ENCODE measurements at places on chromosomes 2 and 18. TPM values are rescaled to one million over a fixed set of nuclear protein-coding genes. Genes with fewer than 3 reads are reported as not detected.

PPP1R1C gene
- total RNA-seq: 1.1 TPM

HOXD3 gene
- total RNA-seq: 3.8 TPM

DARS1 gene
- 61.8 TPM for total RNA-seq

DNA sequence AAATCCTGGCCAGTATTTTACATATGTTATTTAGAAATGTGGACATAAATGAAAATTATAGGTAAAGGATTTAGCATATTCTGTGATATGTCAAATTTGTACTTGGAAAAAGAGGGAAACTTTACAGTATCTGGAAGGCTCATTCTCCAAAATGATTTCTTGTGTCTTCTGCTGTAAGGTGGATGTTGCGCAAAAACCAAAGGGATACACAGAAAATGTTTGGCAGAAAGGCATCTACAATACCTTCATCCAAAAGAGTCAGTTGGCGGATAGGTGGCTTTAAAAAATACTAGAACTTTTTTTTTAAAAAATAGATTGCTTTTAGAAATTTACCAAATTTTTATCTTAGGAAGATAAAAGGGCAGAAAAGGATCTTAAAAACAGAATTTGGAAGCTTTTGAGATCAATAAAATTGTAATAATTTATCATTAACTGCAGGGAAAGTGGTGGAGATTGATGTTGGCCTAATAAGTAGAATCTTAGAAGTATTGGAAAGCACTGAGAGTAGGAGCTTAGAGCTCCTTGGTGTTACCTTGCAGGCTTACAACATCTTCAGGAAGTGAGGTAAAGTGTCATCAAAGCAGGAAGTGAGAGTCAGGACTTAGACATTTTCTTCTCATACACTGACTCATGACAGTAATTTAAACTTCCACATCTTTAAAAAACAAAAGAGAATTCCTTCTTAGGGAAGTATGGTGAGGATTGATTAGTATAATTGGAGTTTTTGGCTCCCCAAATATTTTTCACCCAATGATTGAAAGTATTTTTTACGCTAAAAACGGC is 2.1 kb downstream of the NABP1 start:
- no peak for DNase-seq

ALS2 gene
- total RNA-seq: 26.4 TPM

- DNase-seq: no peak
Observed at GRCh38 chr2:203728321-203728720, 21.9 kb downstream of the CD28 start.

GRCh38 chr2:201139836-201140604 is 24.1 kb downstream of the CFLAR start:
- no peak for DNase-seq

HSBP1L1 gene
- total RNA-seq: 2.5 TPM

CRYGC gene
- total RNA-seq: not detected

HOXD1 gene
- not detected for total RNA-seq

LRPPRC gene
- 106 TPM for total RNA-seq

GRCh38 chr18:24831871-24832665 is 371.6 kb downstream of the HRH4 start:
- DNase-seq: no peak

DNA sequence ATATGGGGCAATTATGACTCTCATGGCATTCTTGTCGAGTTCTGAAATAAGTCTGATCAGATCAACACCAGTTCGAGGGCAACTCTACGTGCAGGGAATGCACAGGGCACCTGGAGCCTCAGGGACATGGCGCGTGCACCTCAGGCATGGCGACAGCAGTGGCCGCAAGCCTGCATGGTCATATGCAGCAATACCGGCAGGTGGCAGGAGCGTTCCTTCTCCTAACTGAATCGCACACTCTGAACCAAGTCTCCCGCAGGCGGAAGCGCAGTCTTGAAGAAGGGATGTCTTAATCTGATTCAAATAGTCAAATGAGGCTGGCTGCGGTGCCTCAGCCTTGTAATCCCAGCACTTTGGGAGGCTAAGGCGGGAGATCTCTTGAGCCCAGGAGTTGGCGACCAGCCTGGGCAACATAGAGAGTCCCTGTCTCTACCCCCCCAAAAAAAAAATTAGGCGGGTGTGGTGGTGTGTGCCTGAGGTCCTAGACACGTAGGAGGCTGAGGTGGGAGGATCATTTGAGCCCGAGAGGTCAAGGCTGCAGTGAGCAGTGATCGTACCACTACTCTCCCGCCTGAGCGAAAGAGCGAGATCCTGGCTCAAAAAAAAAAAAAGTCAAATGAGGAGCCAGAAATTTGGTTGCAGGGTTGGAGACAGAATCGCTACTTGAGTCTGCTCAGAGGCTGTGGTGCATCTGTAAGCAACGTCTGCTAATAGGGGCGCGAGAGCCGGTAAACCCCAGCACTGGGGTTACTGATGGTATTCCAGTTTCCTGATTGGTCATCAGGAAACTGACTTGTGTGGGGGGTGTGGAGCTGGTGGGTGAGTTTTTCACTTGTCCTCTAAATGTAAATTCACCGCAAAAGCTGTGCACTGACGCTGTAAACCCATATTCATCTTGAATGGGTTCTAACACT is 28.8 kb downstream of the FHL2 start:
- DNase-seq: peak; percentile 93

- peak; percentile 84 for DNase-seq
Observed at GRCh38 chr2:75199428-75200011, at the start of gene TACR1. TSS of gene TACR1 (minus strand) at chr2:75199520. CDS start at chr2:75198934, 586 bp downstream.

TSPYL6 gene
- not detected for total RNA-seq

DNA sequence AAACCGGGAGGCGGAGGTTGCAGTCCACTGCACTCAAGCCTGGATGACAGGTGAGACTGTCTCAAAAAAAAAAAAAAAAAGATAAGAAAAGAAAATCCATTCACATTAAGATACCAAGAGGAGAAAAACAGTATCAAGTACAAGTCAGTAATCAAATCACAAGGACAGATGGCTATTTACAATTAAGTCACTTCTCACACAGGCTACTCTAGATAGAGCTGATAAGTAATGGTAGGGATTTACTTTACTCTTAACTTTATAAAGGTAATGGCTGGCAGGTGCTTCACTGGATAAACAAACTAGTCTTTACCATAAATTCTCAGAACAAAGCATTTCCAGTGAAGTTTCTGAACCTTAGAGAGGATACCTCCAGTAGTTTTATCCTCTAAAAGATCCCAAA is 11.5 kb downstream of the SF3B1 start:
- DNase-seq: no peak

- DNase-seq: no peak
Observed at GRCh38 chr2:12881952-12882351, 165.2 kb downstream of the TRIB2 start.

GRCh38 chr18:52465391-52465790 is 125.4 kb downstream of the DCC start:
- DNase-seq: no peak

DNA sequence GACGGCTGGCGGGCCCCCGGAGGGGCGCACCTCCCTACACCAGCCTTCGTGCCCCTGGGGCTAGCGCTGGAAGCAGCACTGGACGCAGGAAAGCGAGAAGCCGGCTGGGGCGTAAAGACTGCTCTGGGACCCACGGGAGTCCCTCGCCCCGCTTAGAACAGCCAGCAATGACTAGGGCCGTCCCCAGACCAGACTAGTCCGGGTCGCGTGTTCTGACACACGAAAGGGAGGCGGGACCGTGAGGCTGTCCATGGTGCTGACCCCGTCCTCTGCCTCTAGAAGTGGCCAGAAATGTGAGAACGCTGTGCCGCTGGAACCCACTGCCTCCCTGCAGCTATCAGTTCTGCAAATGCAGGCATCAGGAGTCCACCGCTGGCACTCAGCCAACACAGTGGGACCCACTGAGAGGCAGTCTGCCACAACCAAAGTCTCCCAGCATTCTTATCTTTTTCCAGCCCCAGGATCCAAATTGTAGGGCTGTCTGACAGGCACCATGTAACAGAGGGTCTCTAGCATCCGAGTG is at the start of gene UCN:
Gene UCN (minus strand): TSS at position 87 of the 523 bp plus-strand sequence. CDS start 550 bp downstream, outside the sequence.
- DNase-seq: peak; percentile 53

DNA sequence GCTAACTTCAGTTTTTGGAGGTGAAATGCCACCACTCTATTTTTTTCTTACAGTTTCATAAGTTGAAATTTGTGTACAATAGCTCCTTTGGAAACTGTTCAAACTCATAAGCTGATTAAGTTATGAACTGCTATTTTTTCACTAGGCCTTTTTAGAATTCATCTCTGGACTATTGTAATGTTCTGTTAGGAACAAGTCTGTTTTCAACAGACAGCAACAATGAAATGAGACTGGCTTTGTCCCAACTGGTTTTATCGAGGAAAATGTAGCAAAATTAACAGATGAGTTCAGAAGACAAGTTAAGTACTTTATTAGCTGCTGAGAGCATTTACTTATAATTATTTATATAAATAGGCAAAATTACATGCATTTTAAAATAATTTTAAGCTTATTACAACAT is 310.6 kb downstream of the ZNF804A start:
- DNase-seq: no peak

SP3 gene
- 41.2 TPM for total RNA-seq

GRCh38 chr18:39464006-39464405 is 1898.4 kb upstream of the CELF4 start:
- DNase-seq: no peak

- no peak for DNase-seq
Observed at GRCh38 chr2:159249990-159250715, 36.4 kb downstream of the WDSUB1 start.

DNA sequence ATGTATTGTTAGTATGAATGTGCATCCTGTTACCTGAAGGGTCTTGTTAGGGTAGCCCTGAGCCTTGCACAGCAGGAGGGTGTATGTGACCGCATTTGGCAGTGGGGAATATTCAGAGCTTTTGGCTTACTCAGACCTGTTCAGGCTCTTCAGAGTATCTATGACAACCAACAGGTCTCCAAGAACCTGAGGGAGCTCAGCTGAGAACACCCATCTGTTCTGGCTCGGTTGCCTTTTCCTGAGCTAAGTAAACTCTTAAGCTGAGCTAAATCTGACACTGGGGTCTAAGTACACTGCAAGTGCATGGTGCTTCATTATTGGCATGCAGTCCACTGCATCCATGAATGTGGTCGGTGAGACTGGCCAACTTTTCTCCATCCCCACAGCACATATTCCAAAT is 92.4 kb upstream of the CHST9 start:
- no peak for DNase-seq

DNA sequence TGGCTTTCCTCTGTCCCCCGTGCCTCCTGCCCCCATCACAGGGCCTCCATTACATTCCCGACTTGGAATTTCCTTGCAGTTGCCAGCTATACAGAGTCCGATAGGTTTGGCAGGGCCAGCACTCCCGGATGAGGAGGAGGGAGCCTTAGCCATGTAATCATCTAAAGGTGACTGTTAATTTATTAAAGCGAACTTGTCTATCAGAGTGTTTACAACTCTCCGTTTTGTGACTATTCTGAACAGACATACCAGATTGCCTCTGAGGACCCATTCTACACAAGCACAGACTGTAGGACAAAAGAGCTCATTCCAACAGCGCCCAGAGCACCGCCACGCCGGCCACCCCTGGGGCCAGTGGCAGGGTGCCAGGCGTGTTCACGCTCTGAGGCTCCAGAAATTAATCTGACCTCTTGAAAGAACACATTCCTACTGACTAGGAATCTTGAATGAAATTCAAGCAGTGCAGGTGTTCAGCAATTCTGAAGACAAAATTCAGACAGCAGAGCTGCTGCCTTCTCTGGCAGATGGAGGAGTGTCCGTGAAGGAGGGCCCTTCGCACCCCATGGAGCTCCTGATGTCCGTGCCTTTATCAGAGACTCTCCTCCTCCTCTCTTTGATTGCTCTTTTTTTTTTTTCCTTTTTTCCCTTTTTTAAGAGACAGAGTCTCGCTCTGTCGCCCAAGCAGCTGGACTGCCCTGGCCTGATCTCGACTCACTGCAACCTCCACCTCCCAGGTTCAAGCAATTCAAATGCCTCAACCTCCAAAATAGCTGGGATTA is 58.1 kb upstream of the RALBP1 start:
- DNase-seq: peak; percentile 65

DNA sequence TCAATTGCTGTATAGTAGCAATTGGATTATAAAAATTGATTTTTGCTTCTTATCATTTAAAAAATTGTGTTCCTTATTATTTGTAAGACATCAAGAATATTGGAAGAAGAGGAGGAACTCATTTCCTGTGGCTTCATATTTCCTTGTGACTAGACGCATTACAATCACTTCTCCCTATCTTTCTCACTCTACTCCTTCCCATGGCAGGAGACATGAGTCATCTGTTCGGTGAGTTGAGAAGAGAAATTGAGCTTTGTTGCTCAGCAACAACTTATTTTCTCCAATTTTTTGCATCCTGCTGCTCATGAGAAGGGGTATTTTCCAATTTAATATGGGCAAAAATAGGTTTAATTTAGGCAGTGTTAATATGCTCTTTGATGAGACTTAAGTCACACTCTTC is 1783.9 kb downstream of the SUCLG1 start:
- no peak for DNase-seq

DNA sequence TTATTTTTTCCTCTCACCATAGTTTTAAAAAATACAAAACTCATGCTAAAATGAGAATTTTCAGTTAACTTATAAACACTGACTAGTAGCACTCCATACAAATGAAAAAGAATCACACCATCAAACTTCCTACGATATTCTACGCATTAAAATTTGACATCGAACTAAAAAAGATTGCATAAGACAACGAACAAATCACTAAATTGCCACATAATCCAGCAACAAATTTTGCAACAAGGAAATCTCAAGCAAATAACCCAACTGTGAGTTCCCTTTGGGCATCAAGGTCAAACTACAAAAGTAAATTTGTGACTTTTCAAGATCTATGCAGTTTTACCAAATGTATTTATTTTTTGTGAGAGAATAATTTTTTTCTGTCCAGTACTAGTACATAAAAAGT is 1.5 kb downstream of the MAP3K2 start:
- no peak for DNase-seq

- DNase-seq: no peak
Observed at GRCh38 chr2:9296559-9296958, 89.9 kb downstream of the ASAP2 start.

GRCh38 chr18:46814399-46814798 is 57.5 kb upstream of the ST8SIA5 start:
- DNase-seq: no peak

GRCh38 chr2:21687589-21687988 is 563.8 kb downstream of the TDRD15 start:
- DNase-seq: no peak

GRCh38 chr2:24491542-24492420 is 727 bp downstream of the NCOA1 start:
- peak; percentile 66 for DNase-seq

ZBTB7C gene
- total RNA-seq: 2.4 TPM

GRCh38 chr2:171394164-171394740 is 39.5 kb downstream of the METTL8 start:
- DNase-seq: no peak

GRCh38 chr2:136122661-136123060 is 4.7 kb upstream of the CXCR4 start:
- DNase-seq: no peak

DNA sequence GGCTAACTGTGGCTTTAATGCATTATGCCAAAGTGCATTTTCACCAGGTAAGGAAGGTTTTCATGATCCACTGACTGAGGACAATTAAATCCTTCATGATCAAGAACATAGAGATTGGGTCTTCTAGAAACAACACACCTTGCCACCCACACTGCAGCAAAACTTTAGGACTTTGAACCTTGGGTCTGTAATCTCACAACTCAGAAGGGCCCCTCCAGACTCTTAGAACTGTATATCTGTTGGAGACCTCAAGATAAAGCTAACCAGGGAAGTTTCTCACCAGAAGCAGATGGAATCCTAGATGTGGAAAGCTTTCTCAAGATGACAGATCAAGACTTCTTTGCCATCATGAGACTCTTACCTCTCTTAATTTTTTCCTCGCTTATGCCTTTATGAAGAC is 42.5 kb upstream of the MAT2A start:
- no peak for DNase-seq
